H1 (cell line): ENCODE measurements at places on chromosomes 13 and 19.

GRCh38 chr13:52664272-52664671, 11.6 kb downstream of the SUGT1 start:
- no peak for DNase-seq

DNA sequence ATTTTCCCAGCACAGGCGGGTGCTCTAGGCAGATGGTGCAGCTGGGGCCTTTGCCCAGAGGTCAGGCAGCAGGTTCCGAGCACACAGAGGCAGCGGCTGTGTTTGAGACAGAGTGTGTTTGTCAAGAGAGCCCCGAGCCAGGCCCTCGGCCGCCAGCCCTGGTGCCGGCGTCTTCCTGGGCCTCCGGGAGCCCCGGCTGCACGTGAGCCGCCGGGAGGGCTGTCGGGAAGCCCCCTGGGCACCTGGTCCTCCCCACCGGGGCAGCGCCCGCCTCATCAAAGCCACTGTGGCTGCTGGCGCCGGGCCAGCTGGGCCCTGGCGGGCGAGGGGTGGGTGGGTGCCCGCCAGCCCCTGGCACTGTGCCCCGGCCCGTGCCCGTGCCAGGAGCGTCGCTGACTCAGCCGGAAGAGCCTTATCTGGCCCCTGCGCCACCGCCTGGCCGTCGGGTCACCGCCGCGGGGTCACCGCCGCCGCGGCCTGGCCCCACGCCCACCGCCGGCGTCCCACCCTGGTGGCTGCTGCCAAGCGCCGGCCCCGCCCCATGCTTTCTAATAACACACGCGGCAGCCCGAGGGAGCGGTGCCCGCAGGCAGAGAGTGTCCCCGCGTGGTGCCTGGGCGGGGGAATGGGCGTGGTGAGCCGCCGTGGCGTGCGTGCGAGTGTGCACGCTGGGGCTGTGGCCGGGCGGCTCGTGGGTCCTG, 14.9 kb downstream of the ARID3A start:
- no peak for DNase-seq

- DNase-seq = no peak
Observed at GRCh38 chr13:106115081-106115480, 420.4 kb downstream of the EFNB2 start.

- no peak for DNase-seq
Observed at GRCh38 chr13:109271555-109272541, 514.5 kb downstream of the IRS2 start.

DNA sequence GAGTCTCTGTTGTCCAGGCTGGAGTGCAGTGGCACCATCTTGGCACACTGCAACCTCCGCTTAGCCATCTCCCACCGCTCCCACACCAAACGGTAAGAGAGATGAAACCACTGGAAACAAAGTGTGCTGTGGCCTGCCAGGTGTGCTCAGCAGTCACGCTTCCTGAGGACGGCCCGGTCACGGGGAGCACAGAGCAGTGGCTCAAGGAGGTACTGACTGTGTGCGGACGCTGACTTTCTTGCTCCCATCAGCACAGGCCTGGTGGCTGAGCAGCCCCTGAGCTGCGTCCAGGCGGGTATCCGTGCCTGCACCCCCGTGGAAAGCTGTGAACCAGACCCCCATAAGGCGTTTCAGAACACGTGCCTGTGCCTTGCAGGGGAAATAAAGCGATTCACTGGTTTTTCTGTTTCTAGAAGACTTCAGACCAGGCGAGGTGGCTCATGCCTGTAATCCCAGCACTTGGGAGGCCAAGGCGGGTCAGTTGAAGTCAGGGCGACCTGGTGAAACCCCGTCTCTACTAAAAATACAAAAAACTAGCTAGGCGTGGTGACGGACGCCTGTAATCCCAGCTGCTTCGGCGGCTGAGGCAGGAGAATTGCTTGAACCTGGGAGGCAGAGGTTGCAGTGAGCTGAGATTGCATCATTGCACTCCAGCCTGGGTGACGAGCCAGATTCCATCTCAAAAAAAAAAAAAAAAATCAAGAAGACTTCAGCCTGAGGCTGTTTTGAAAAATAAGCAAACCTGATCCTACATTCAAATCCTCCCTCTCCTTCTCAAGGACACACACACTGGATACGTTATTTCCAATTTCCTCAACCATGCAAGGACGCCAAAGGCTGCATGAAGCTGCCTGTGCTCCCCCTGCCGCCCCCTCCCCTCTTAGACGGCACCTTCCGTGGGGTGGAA, 25.5 kb downstream of the ADPRHL1 start:
- DNase-seq = no peak

- DNase-seq = no peak
Observed at GRCh38 chr13:36850790-36851438, 31.9 kb downstream of the RFXAP start.
